ENCODE measurements at places on chromosomes 6 and 20.

- DNase-seq = no peak
Measured at GRCh38 chr6:14641423-14642135, 524.0 kb downstream of the CD83 start.

DNA sequence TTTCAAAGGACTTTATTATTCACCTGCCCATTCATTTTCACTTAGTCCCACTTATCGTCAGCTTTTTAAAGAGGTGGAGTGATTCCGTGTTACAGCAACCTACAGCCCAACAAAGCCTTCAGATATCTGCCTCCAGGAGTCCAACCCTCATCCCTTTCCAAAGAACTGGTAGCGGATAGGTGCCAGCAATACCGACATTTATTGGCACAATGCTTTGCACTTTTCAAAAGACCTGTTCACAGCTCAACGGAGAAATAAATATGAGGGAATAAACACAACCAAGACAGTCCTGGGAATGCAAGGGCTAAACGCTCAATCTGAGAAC is 819 bp upstream of the MTRF1L start:
- DNase-seq = no peak

DNA sequence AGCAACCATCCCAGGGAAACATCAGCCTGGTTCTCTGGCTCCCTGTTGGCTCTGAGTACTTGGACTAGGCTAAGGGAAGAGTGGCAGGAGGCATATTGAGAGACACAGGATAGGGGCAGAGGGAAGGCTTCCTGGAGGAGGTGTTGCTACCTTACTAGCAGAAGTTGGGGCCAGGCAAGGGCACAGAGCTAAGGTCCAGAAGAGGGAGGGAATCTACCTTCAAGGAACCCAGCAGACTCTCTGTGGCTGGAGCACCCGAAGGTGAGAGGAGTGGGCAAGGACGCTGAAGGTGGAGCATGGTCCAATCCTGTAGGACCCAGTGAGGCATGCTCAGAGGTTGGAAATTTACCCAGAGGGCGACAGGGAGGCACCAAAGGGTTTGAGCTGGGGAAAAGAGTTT is 191.9 kb downstream of the TFAP2C start:
- no peak for DNase-seq

DNA sequence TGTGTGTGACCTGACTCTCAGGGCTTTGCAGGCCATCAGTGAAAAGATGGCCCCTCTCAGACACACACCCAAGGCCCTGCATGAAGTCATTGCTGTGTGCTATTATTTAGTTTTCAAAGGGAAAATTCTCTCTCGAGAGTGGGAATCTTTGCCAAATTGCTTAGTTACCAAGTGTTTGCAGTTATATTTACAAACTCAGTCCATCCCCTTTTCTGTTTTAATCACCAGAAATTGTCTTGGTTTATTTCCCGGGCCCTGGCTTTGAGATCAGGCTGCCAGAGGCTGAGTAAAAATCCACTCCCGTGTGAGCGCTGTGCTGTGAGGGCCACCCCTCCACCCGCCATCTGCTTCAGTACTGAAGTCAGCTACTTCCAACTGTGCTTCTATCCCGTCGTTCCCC is 163.1 kb downstream of the SOD2 start:
- DNase-seq = no peak

- no peak for DNase-seq
Measured at GRCh38 chr6:100677240-100677639, 203.9 kb downstream of the ASCC3 start.

DNA sequence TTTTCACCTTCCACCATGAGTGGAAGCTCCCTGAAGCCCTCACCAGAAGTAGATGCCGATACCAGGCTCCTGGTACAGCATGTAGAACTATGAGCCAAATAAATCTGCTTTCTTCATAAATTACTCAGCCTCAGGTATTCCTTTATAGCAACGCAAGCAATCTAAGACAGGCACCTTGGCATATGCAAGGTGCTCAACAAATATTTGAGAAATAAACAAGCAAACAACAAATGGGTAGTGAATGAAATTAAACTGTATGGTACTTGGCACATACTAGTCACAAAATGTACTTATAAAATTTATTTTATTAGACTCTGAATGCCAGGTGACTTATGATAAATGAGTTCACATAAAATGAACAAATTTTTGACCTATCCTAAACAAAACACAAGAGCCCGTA is 220.3 kb downstream of the MAFB start:
- no peak for DNase-seq

- DNase-seq = no peak
Measured at GRCh38 chr20:58791286-58791685, 59.4 kb downstream of the GNAS-AS1 start.

DNA sequence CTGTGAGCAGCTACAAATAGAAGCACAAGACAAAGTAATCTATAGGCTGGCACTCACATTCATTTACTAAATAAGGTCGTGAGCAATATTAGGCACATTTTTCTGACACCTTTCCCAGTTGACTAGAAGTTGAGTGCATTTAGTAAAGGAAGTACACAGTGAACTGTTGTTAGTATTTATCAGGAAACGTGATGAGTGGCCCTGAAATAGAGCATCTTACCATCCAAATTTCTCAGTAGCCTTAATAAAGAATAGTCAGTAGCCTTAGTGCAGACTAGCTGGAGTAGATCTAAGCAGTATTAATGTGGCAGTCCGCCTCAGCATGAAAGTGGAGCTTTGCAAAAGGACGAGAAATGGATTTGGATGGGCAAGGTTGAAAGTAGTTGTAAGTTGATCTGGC is 205.5 kb upstream of the QKI start:
- no peak for DNase-seq

DNA sequence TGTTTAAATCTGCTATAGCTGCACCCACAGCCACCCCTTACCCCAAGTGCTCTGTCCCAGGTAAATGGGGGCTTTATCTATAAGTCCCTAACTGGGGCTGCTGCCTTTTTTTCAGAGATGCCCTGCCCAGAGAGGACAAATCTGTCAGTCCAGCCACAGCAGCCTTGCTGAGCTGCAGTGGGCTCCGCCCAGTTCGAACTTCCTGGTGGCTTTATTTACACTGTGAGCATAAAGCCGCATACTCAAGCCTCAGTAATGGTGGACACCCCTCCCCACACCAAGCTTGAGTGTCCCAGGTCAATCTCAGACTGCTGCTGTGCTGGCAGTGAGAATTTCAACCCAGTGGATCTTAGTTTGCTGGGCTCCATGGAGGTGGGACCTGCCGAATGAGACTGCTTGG is 505.2 kb downstream of the CBLN4 start:
- DNase-seq = no peak

GRCh38 chr6:5141046-5141445 is 55.9 kb downstream of the PPP1R3G start:
- no peak for DNase-seq

- no peak for DNase-seq
Measured at GRCh38 chr20:47577314-47577713, 75.6 kb downstream of the NCOA3 start.

DNA sequence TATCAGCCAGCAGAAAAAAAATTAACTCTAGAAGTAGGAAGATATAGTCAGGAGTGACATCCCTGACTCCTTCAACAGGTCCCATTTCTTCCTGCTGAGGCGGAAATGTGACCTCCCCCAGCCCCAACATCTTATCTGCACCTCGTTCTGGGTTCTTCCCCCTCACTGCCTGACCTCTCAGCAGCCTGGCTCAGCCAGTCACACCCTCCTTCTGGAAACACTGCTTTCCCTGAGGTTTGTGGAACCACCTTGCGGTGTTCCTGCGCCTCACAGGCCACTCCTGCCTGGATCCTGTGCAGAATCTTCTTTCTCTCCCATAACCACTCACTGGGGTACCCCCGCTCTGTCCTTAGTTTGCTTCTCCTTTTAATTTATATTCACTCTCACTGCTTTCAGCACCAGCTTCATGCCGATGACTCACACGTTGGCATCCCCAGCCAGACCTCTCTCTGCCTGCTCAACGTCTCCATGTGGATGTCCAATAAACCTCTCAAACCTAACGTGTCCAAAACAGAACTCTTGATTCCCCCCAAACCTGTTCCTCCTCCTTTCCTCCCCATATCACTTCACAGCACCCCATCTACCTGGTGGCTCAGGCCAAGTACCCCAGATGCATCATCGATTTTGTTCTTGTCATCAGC is 222.8 kb upstream of the PLN start:
- no peak for DNase-seq
